Activated T-cell treated with anti-CD3 and anti-CD28 coated beads for 4 hours (primary cell): ENCODE measurements at places on chromosomes 3 and 15.

- no peak for DNase-seq
Observed at GRCh38 chr3:149004622-149005021, 13.3 kb downstream of the GYG1 start.

DNA sequence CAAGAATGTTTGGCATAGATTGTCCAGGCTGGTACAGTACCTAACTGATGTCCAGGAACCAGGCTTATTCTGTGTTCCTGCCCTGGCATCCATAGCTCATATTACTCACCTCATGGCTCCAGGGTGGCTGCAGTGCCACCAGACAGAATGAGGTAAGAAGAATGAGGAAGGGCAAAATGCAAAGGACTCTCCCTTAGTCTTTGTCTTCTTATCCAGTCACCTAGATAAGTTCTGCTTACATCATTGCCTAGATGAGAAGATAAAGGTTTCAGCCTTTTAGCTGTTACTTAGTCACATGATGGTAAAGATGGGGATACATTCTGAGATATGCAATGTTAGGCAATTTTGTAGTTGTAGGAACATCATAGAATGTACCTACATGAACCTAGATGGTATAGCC, 45.8 kb downstream of the CHP1 start:
- DNase-seq = no peak

GRCh38 chr15:47473106-47473725, 244.1 kb upstream of the SEMA6D start:
- no peak for DNase-seq

DNA sequence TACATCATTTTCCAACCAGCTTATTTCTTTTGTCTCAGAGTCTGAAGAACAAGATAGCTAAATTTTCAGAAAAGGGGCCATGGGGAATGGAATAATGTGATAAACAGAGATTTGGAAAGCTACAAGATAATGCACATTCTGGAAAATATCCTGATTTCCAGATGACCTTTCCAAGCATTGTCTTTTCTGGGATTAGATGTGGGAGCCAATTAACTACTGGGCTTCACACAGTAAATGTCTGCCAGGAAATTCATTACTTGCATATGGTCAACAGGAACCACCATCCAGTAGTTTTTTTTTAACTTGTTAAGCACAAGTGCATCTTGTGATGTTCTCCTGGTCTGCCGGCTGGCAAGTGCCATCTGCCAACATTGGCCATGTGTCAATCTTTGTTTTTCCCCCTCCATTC, 131.1 kb upstream of the BFSP2 start:
- no peak for DNase-seq

DNA sequence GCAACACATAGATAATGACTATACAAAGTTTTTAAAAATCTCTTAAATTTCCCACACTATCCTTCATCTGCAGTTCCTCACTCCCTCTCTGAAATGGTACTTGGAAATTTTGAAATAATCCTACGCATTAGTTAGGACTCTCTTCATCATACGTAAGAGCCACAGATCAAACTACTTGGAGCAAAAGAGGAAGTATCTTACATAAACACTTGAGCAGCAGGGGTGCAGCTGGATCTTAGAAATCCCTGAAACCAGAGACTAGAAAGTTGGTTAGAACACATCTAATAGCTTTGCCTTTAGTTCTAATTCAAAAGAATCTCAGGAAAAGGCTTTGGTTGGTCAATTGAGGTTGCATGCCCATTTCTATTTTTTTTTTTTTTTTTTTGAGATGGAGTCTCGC, 38.8 kb upstream of the ZNF445 start:
- no peak for DNase-seq

- no peak for DNase-seq
Observed at GRCh38 chr3:50261505-50261904, 7.4 kb upstream of the SEMA3B start.

- DNase-seq = no peak
Observed at GRCh38 chr3:149933858-149934257, 36.8 kb downstream of the PFN2 start.

GRCh38 chr15:23395030-23395692, 40.6 kb downstream of the GOLGA8S start:
- no peak for DNase-seq

GRCh38 chr15:100862162-100862561, 17.5 kb upstream of the ALDH1A3 start:
- no peak for DNase-seq

GRCh38 chr3:199835-200234, 3.3 kb downstream of the CHL1 start:
- no peak for DNase-seq

GRCh38 chr3:50251220-50251619, 15.2 kb downstream of the GNAI2 start:
- no peak for DNase-seq

- DNase-seq = no peak
Observed at GRCh38 chr3:126422571-126423091, 27.9 kb downstream of the CFAP100 start.

DNA sequence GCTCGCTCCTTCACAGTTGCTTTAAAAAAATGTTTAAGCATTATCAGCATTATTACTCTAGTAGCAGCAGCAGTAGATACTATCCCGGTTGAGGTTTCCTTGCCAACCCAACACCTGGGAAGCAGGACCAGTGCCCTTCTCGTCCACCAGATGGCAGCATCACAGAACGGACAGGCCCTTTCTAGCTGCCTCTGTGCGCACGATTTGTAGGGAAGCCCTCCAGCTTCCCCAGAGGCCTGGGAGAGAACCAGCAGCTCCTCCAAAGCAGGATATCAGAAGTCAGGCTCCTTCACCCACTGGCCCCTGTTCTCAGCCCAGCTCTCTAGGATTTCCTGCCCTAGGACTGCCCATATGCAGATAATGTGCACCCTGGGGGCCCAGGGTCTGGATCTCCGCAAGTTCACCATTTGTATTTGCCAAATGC, 16.8 kb upstream of the ESYT3 start:
- DNase-seq = peak; percentile 53

GRCh38 chr15:64110950-64111678, 15.3 kb downstream of the SNX1 start:
- no peak for DNase-seq

DNA sequence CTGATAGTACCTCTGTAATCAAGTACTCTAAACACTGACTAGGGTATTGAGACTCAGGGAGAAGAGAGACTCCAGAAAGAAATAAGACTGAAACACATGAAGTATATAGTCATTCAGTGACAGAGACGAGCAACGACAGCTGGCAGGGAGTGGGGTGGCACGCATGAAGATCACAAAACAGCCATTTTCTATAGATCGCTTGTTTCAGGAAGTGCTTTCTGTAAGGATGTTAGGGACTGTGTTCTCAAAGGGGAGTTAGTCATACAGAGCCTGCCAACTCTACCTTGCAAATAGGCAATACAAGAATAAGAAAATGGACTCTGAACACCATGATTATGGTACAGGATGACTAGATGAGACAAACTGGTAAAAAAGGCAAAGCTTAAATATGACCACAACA, 139.5 kb downstream of the TBL1XR1 start:
- no peak for DNase-seq

DNA sequence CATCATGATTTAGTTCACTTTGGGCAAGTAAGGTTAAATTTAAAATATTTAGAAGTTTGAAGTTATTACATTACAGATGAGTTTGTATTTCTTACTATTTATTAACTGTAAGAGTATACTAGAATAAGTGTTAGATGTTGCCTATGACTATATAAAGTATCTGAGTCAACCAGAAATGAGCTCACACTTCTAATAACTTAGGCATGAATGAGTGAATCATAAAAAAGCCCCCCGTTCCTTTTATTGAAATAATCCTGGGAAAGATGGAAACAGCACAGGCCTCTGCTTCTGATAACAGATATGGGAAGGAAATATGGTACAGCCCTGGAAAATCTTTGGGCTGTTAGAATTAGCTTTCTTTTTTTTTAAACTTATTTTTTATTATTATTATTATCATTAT, 66.6 kb upstream of the TGFBR2 start:
- no peak for DNase-seq

DNA sequence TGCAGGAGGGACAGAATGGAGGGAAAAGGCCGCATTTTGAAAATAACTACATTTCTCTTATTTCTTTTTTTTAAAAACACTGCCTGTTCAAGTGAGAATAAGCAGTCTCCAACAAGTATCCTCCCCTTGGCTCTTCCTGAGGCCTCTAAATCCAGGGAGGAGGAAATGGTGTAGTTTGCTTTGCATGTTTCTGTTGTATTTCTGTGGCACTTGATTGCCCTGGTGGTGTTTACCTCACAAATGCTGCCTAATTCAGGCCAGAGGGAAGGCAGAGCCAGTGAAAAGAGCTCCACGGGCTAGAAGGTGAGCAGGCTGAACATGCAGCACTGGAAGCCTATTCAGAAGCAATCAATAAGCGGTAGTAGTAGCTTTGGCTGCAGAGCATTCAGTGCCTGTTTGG, 149.3 kb upstream of the ATP11B start:
- no peak for DNase-seq

DNA sequence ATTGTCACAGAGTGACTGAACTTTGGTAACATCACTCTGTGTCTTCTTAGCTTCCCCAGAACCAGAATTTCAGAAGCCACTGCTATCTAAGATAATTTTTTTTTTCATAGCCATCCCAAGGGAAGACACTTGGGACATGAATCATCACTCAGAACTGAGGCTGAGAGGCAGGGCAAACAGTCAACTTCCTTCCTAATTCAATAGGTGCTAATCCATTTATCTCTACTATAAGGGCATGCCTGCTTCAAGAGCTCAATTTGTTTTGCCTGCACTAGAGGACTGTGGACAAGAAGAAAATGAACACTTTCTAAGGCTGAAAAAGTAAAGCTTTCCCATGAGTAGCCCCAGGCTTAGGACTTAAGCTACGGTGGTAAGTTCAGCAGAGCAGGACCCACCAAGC, 56.7 kb upstream of the MYRIP start:
- DNase-seq = no peak

DNA sequence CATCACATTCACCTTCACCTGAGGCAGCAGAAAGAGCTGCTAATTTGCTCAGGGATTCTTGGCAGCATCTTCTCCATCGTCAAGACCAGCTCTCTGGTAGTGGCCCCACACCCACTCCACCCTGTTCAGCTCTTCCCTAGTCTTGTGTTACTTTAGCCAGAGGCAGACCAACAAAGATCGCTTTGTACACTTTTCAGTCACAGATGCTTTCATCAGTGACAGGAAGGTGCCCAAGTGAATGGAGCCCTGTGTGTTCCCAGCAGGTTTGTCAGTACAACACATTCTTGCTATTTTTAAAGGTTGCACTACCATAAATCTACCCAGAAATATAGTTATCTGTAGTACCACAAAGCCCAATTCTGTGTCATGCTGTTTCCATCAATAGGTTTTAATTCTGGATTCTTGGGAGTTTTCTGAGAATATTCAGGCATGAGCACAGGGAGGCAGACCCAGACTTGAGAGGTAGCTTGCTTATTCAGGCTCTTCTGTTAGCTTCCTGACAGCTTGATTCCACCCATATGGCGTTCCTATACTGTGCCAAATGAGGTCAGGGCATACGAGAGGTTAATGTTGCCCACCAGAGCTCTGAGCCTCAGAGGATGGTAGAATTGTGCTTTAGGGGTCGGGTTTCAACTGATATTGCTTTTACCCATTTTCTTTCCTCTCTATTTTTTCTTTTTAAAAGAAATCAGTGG, 109.8 kb upstream of the MANF start:
- no peak for DNase-seq

- no peak for DNase-seq
Observed at GRCh38 chr3:46477756-46478155, 13.1 kb upstream of the LTF start.

DNA sequence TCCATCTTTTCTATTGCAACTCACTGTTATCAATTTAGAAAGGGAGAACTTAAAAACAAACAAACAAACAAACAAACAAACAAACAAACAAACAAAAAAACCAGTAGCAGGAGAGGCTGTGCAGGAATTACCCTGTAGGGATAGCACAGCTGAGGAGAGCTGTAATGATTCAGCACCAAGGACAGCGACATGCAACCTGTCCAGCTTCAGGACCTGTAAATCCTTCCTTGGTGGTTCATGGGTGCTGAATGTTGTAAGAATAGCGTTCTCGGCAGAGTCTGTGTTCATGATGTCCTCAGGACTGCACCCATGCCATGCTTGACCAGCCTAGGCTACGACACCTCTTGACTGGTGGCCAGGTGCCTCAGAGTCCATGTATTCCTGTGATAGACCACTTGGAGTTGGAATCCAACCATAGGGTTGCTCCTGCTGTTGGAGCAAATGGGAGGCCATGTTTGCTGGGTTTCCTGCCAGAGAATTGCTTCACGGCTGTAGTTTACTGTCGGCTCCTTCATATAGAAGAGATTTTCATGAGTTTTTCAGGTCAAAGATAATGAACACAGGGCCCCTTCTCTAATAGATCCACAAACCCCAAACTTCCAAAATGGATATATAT, 65.9 kb downstream of the CACNA2D3 start:
- DNase-seq = peak; percentile 1

DNA sequence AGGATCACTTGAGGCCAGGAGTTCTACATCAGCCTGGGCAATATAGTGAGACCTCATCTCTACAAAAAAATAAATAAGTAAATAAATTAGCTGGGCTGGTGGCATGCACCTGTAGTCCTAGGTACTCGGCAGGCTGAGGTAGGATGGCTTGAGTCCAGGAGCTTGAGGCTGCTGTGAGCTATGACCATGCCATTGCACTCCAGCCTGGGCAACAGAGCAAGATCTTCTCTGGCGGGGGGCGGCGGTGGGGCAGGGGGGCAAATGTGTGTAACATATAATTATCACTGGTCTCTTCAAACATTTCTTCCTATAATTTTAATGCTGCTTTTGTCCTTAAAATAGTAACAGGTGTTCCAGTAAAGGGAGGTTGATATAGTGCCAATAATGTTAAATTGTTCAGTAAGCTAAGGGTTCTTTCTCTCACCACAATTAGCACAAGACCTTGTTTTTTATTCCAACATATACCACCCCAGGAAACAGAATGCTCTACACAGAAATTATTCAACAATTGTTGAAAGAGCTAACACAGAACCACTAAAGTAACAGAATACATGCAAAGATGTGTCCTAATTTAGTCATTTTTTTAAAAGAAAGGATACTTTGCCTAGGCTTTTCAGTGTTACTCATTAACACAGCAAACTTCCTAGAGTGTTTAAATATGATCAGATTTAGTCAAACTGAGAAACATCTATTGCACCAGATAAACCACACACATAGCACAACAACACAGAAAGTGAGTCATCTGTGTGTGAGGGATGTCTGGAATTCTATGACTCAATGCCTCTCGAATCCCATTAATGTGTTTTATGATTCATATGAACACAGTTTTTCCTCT, 29.1 kb downstream of the ANKRD28 start:
- no peak for DNase-seq

DNA sequence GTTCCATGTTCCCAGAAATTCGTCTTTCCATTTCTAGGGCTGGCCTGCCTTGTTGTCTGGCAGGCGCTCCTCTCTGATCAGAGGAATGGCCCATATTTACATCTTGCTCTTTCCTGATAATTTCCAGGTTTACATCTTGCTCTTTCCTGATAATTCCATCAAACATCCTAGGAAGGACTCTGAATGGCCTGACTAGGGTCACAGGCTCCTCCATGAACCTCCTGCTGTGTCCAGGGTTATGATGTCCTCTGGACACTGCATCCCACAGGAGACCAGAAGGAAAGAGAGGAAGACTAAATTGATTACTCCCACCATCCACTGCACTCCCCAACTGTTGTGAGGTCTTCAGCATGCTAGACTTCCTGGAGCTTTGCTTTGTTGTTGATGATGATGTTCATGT, 75.4 kb downstream of the CLSTN2 start:
- no peak for DNase-seq
